C1 segment of cervical spinal cord (tissue), 14 donors: ENCODE measurements at places on chromosomes 12 and 14.

GRCh38 chr12:63302269-63302940 lies 151.4 kb upstream of the AVPR1A start:
- DNase-seq = no peak

DNA sequence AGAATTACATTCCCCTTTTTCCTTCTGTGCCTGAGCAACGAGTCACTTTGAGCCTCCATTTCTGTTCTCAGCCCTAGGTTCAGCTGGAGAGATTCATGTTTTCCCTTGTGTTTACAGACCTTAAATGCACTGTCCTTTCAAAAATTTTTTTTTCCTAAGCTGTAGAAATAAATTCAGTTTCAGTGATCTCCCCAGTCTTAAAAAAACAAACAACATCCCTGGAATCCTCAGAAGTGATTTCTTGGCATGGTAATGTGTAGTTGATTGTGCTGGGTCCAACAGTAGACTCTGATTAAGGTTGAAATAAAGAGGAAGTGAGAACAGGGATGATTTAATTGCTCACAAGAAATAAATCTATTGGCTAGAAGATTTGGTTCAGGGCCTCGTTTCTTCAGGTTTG lies 89.3 kb downstream of the NTN4 start:
- DNase-seq = no peak

DNA sequence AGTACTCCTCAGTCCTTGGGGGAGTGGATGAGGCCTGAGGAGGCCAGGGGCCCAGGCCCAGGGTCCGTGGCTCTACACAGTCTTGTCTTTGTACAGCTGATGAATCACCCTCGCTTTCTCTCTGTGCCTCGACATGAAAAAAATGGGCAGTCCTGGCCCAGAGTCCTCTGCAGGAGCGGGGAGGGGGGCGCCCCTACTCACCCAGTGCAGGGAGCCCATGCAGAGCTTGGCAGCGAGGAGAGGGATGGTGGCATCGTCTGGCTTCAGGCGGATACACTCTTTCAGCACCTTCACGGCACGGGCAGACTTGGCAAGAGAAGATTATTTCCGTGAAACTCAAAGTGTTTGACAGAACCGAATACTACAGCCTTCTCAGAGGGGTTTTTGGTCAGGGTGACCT lies 159.3 kb downstream of the TTC7B start:
- DNase-seq = peak; percentile 11

DNA sequence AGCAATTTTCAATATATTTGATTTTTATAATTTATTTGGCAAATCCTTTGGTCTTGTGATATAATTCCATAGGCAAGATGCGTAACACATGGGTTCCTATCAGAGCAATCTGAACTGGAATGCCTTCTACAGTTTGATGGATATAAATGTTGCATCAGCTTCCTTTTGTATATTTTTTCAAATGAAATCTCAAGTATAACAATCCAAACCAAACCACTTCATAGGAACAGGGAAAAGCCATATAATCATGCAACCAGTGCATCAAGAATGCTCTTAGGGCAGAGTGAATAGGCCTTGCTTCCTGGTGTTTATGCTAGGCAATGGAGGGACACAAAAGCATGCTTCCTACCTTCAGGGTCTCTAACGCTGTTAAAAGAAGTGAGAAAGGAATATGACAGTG lies 34.5 kb downstream of the EFCAB11 start:
- DNase-seq = no peak

- DNase-seq = no peak
Measured at GRCh38 chr14:83419420-83419819, 1885.8 kb upstream of the SEL1L start.

DNA sequence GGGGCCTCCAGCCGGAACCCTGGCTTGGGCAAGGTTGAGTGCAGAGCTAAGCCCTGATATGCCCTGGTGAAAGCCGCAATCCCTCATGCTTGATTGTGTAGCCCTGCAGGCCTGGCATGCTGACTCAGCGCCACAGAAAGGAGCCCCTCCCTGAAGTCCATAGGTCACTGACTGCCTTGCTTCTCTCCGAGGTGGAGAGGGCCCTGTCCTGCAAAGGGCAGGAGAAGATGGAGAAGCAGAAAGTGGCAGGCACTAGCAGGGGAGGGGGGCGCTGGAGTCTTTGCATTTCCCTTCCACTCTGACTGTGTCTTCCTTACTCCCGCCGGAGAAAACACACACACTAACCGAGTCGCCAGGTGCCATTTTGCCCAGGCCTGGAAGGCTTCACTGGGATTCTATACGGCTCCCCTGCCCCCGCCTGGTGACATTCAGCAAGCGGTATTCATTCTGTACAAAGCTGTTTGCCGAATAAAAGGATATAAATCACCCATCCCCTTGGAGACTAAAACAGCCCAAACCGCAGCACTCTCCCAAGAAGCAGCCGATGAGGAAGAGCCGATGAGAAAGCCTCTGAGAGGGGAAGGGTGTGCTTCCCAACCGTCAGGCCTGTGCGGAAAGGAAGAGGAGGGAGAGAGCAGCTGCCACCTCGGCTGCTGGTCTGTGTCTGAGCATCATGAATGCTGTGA lies 69.8 kb downstream of the SLC6A12 start:
- no peak for DNase-seq

GRCh38 chr12:107379852-107380567 lies 286.7 kb upstream of the CRY1 start:
- no peak for DNase-seq

- DNase-seq = peak; percentile 54
Measured at GRCh38 chr14:104973385-104974145, 4.6 kb downstream of the AHNAK2 start.

GRCh38 chr12:114695305-114695592 lies 11.3 kb upstream of the TBX3 start:
- DNase-seq = no peak

GRCh38 chr14:78316786-78317185 lies 146.6 kb downstream of the NRXN3 start:
- DNase-seq = no peak

- no peak for DNase-seq
Measured at GRCh38 chr12:47652521-47653234, 53.2 kb downstream of the RPAP3 start.
